ENCODE measurements at places on chromosomes 3 and 15. TPM values are rescaled to one million over a fixed set of nuclear protein-coding genes. Genes with fewer than 3 reads are reported as not detected.

The GPR87 gene
- polyA plus RNA-seq, result 90.0 TPM

The MUC20 gene
- polyA plus RNA-seq, result 0.25 TPM

DNA sequence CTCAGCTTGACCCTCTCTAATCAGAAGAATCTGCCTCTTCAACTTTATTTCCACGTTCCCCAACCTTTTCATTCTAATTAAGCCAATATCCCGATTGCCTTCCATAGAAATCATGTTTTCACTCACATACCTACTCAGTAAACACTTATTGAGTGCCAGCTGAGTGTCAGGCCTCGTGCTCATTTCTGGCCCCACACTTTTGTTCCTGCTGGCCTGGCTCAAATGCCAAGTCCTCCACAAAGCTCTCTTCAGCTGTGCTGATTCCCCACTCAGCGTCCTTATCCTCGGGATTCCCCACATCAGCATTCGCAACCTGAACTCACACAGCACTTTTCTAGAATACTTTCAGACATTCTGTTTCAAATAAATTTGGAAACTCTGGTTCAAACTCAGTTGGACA, 68.9 kb downstream of the THBS1 start:
- no peaks in the 10 kb centered on the region for H3K27me3 ChIP-seq
- H3K4me3 ChIP-seq, result no peak overlapping the region
- H3K4me1 ChIP-seq, result peaks cover 8% of the 10 kb centered on the region

DNA sequence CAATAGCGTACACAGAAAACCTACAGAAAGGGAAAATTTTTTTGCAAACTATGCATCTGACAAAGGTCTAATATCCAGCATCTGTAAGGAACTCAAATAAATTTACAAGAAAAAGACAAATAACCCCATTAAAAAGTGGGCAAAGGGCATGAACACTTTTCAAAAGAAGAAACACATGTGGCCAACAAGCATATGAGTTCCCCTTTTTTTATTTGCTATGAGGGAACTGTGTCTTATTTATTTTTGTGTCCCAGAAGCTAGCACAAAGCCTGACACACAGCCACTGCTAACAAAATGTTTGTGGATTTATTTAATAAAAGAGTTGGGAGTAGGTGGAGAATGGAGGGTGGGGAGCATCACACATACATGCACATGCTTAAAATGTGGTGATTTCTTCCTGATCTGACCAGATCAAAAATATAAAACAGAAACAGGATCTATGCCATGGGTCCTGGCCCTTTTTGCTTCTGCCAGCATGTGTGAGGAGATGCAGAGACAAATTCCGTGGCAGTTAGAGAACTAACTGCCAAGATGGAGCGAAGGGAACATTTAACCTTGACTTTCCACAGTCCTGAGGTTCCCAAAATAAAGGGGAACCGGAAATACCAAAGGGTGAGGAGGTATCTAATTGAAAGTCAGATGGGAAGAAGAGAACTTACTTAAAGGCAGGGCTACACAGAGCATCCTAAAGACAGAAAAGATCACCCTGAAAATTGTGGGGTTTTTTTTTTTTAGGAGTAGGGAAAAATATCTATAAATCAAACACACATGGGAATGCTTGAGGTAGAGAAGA, at the start of gene TMEM202:
TSS of gene TMEM202 (plus strand) at position 510 of the 793 bp plus-strand sequence. CDS start at position 532, 22 bp downstream.
- no peak for DNase-seq
- H3K27me3 ChIP-seq, result no peaks in the 10 kb centered on the region
- no peaks in the 10 kb centered on the region for H3K36me3 ChIP-seq
- H3K4me1 ChIP-seq, result no peaks in the 10 kb centered on the region
- no peak within 1 kb of the TSS for H3K4me3 ChIP-seq
- no peak within 1 kb of the TSS for H3K27ac ChIP-seq

GRCh38 chr3:66399529-66400232, 101.1 kb downstream of the LRIG1 start:
- H3K27ac ChIP-seq, result no peak overlapping the region
- no peak overlapping the region for H3K4me3 ChIP-seq
- no peaks in the 10 kb centered on the region for H3K27me3 ChIP-seq
- H3K36me3 ChIP-seq, result peaks cover 5% of the 10 kb centered on the region
- DNase-seq, result no peak

DNA sequence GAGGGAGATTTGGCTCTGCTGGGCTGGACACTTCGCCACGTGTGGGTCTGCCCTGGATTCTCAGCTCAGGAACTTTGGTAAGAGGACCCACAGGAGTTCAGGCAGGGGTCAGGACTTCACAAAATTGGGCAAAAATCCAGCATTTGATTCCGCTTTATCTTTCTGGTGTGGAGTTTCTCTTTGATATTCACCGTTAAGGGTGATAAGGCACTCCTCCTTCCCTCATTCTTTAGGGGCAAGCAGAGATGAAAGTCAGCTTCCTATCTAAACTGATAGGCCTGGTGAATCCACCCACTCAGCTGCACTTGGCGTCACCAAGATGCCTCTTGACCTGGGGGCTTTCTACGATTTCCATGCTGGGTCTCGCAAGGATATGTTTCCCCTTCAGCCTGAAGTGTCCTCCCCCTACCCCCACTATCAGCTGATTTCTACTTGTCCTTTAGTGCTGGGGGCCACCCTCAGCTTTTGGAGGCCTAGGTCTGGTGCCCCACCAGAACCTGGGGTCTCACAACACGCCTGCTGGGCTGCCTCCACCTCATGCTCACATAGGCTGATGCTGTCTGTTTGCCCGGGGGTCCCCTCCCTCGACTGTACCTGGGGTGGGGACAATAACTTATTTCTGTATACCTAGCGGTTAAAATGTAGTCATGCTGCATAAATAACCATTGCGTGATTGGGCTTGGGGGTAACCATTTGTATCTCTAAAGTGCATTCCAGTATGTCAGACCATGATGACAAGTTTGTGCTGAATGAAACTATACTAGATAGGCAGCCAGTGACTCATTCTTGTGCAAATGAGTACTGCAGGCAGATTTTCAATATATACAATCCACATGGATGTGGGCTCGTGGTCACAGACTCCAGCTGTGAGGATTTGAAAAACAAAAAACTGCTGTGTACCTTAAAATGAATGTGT, 248.3 kb downstream of the ADAMTS17 start:
- H3K27ac ChIP-seq, result no peak overlapping the region
- H3K4me3 ChIP-seq, result no peak overlapping the region
- H3K4me1 ChIP-seq, result peaks cover 8% of the 10 kb centered on the region
- peaks cover 40% of the 10 kb centered on the region for H3K27me3 ChIP-seq
- DNase-seq, result peak; percentile 11

DNA sequence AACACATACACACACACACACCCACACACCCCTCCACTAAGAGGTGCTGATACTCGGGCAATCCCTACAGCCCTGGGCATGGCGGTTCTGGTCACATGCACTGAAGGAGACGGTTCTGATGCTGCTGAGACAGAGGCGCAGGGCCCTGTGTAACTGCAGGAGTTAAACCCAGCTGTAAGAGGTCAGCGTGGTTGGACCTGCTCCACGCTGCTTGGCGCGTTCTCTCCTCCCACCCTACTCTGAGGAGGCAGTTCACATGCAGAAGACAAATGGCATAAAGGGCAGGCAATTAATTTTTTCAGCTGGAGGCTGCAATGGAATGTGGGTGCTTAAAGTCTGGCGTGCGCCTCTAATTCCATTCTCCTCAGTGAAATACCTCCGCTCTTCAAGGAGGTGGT, 35.2 kb downstream of the GRK7 start:
- no peak overlapping the region for H3K27ac ChIP-seq
- no peak overlapping the region for H3K4me3 ChIP-seq
- no peak for DNase-seq
- no peaks in the 10 kb centered on the region for H3K27me3 ChIP-seq

- no peak overlapping the region for H3K27ac ChIP-seq
- no peaks in the 10 kb centered on the region for H3K36me3 ChIP-seq
- peaks cover 37% of the 10 kb centered on the region for H3K4me1 ChIP-seq
- no peak overlapping the region for H3K4me3 ChIP-seq
- DNase-seq, result no peak
- no peaks in the 10 kb centered on the region for H3K27me3 ChIP-seq
These were observed 23.2 kb downstream of the ILDR1 start for GRCh38 chr3:121998611-121999473.

GRCh38 chr15:62803856-62804400, 238.6 kb upstream of the TPM1 start:
- no peak overlapping the region for H3K4me3 ChIP-seq
- no peaks in the 10 kb centered on the region for H3K27me3 ChIP-seq
- peaks cover 6% of the 10 kb centered on the region for H3K4me1 ChIP-seq

DNA sequence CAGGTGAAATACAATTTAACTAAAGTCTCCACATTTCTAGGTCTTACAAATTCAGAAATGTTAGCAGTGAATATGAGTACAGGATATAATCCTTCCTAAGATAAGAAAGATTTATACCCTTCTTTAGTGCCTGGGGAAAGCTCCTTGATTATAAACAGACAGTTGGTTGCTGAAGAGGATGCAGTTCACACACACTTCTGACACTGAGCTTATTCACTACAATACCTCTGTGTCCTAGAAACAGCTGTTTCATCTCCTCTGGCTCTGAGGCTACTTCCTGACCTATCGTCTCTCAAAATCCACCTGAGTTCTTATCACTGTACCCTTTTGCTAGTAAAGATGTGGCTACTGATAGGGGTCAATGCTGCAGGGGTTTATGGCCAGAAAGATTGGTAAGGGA, 57.1 kb downstream of the TP63 start:
- no peaks in the 10 kb centered on the region for H3K36me3 ChIP-seq
- H3K27ac ChIP-seq, result no peak overlapping the region
- H3K4me1 ChIP-seq, result peaks cover 17% of the 10 kb centered on the region
- H3K4me3 ChIP-seq, result no peak overlapping the region
- no peaks in the 10 kb centered on the region for H3K27me3 ChIP-seq
